Right renal pelvis (tissue), 4 donors: ENCODE measurements at places on chromosomes 7 and 10.

DNA sequence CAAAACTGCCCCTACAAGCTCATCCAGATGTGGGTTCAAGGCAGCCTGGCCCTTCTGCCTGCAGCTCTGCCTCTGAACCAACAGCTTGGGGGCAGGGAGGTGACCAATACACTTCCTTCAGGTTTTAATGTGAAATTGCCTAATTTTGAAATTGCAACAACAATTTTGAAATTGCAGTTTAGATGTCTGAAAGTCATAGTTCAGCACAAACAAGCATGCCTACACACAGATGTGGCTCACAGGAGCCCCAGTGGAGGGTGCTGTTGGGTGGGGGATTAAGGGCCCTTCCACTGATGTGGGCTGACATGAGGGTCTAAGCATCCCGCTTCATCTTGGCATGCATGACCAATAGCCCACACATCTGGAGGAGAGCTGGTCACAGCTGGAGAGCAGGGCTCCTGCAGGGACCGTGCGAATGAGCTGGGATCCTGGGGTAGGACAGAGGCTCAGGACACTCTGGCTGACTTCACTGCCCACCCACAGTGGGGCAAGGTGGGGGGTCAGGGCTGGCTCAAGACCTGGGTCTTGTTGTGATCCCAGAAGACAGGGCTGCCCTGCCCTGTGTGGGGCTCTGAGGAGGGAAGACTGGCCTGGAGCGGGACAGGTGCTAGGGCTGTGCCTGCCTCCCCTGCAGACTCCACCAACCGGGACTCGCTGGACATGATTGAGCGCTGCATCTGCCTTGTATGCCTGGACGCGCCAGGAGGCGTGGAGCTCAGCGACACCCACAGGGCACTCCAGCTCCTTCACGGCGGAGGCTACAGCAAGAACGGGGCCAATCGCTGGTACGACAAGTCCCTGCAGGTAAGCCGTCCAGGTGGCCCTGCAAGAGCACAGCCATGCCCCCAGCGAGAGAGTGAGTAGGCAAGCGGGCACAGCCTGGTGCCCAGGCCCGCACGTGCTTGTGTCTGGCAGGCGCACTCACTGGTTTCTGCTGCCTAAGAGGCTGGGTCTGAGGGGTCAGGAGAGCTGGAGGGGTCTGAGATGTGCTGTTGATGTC, 32.3 kb downstream of the CHAT start:
- DNase-seq, result no peak

DNA sequence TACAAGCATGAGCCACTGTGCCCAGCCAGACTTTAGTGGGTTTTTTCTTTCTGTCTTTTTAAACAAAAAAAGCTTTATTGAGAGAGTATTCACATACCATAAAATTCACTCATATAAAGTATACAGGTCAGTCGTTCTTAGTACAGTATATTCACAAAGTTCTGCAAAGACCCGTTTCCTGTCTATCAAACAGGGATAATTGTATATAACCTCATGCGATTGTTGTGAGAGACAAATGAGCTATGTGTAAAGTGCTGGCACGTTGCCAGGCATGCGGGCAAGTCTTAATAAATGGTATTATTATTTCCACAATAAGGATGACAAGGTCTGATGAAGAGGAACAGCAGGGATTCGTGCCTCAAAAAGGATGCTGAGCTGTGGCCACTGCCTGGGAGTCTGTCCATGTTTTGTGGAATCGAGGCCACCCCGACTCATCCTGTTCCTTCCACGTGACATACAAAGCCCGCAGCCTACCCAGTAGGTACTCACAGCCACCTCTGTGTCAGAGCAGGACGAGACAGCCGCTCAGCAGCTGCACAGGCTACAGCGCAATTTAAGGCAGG, 51.6 kb downstream of the SMKR1 start:
- no peak for DNase-seq

- no peak for DNase-seq
Measured at GRCh38 chr10:43212043-43212721, 54.7 kb downstream of the RASGEF1A start.

GRCh38 chr10:95478185-95478584, 83.0 kb downstream of the SORBS1 start:
- DNase-seq, result no peak

DNA sequence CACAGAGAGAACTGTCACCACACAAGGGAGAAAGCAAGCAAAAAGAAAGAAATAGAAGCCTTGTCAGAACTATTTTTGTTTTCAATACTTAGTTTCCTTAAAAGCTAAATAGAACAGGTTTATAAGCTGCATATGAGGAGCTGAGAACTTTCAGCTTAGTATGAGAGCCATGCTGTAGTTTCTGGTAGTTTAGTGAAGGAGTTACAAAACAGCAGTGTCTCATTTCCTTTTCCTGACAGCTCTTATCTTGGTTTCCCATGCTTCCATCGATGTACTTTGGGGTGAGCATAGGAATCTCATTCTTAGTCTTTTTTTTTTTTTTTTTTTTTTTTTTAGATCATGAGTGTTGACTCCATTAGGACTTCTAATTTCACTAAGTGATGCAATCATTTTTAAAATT, 8.6 kb upstream of the CHRM2 start:
- no peak for DNase-seq

DNA sequence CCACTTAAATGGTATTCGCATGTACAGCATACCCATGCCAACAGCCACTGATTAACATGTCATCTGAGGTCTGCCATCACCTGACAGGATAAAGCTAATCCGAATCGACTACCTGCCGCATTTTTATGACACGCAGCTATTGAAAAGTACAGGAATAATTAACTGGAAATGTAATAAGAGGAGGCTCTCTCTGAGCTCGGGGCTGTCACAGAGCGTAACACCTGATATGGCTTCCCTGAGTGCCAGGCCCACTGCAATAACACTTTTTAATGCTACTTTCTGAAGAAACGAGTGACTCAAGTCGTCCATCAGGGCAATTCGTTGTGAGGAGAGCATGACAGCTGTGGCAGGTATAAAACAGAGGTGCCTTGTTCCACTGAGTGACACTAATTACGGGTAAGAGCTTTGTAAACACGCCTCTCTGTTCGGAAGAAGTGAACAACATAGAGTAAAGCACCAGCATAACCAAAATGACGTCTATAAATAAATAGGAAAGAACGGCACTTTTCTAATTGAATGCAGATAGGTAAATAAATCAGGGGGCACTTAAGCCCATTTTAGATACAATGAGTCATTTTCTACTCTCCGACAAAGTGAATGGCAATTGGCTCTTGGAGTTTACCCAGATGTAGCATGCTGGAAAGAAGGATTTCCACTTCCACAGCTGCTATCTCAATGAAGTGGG, 56.5 kb upstream of the CREB5 start:
- no peak for DNase-seq

DNA sequence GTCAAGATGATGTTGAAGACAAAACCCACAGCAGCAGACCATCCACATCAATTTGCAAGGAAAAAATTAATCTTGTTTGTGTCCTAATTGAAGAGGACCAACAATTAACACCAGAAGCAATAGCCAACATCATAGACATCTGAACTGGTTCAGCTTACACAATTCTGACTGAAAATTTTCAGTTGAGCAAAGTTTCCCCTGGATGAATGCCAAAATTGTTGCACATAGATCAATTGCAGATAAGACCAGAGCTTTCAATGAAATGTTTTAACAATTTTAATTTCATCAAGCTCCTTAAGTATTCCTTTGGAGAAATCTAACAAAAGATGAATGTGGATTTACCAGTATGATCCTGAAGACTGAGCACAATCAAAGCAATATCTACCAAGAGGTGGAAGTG, 168.6 kb downstream of the CTNNA3 start:
- DNase-seq, result no peak

- DNase-seq, result no peak
Measured at GRCh38 chr7:118183428-118183785, 557 bp upstream of the LSM8 start.

- DNase-seq, result peak; percentile 73
Measured at GRCh38 chr10:102835007-102835482, 2.2 kb downstream of the CYP17A1 start.

GRCh38 chr7:29495653-29496052, 68.0 kb upstream of the PRR15 start:
- DNase-seq, result no peak

DNA sequence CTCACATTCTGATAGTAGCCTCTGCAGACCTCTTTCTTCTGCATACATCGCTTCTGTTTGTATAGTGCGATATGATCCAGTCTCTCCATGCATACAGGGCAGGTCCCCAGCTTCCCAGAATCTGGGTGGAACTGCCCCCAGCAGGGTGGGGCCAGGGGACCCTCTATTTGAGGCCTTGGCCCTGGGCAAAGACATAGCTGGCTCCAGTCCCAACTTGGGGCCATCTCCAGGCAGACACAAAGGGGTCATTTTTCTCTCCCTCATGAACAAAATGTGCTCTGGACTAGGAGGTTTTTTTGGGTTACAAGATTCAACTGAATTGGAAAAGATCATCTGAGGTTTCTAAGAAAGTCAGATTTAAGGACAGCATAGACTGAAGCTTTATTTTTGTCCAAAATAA, 21.1 kb upstream of the HSPA12A start:
- no peak for DNase-seq

DNA sequence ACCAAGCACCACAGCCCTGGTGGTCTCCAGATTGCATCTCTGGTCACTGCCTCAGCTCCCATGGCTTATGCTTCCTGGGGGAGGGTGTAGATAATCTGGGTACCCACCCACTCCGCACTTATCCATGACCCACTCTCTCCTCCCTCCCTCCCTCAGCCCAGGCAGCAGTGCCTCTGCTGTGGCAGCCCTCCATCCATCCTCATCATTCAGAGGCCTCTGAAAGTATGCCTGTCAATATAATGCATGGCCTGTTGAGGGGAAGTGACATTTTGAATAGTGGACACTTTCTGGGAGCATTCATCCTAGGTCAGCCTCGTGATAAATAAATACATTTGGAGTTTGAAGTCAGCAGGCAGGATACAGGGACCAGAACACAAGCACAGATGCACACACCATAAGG, 23.2 kb downstream of the ZNF503 start:
- DNase-seq, result no peak

DNA sequence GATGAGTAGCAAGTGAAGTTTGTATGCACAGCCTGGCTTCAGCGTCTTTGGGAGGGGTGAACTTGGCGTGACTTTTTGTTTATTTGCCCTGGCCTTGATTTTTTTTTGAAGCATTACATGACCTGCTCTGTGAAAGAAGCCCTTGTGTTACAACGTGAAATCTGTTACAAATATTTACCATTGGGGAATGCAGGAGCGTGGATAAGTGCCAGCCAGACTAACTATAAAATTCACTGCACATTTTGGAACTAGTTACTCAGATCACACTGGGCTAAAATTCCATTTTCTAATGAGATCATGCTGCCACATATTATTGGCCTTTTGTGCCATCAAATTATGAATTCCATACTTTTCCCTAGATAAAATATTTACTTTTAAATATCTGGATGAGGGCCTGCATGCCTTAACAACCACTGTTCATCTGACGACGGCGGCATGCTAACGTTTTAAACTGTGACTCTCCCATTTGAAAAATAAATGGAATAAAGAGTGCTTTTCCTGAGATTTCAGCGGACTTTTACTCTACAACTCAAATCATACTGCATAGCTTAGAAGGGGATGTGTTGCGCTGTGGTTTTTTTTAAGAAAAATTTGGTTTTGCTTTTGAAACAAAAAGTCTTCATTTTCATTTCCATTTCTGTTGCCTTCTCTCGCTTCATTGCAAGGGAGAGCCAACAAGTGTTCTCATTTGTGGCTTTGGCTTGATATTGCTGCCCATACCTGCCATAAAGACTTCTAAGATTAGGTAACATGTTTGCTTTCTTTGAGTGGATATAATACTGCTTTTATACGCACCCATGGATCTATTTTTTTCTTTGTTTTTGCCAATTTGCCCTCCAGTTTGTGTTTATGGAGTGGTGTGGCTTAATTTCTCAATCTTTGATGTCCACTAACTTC, 352.2 kb downstream of the TFEC start:
- DNase-seq, result no peak

- no peak for DNase-seq
Measured at GRCh38 chr10:74202356-74202755, 51.3 kb downstream of the ADK start.

DNA sequence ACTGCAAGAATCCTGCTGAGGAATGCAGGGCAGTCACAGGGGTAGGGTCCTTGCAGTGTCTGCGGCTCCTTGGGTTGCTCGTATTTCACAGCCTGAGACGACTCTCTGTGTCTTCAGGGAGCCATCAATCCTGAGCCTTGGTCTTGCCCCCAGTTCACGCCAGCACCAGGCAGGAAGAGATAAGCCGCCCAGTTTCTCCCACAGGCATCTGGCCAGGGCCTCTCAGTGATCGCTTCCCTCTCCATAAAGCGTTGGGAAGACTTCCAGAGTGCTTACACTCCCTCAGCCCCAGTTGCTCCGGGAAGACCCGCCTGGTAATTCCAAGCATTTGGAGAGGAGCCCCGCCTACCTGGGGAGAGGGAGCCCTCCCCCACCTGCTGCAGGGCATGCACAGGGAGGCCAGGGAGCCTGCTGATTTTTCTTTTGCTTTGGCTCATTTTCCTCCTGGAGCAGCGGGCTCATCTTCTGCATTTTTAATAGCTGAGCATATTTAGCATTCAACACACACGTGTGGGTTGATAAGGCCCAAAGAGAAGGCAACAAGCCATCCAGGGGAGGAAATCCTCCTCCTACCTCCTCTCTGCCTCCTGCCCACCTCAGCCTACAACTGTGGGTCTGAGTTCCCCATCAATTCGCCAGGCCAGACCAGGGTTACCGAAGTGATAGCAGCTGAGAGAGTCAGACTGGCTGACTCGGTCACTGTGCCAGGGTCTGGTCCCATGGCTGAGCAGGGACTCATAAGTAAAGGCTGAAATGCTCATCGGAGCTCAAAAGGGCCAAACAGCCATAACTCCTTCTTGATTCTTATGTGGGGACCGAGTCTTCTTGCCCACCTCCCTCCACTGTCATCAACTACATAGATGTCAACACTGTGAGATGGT, 74.4 kb upstream of the EFCAB10 start:
- no peak for DNase-seq

- DNase-seq, result no peak
Measured at GRCh38 chr10:47094636-47095035, 183.4 kb downstream of the PTPN20 start.

GRCh38 chr10:106493751-106494150, 670.8 kb downstream of the SORCS1 start:
- DNase-seq, result no peak

- no peak for DNase-seq
Measured at GRCh38 chr7:53596230-53596629, 560.8 kb downstream of the POM121L12 start.

DNA sequence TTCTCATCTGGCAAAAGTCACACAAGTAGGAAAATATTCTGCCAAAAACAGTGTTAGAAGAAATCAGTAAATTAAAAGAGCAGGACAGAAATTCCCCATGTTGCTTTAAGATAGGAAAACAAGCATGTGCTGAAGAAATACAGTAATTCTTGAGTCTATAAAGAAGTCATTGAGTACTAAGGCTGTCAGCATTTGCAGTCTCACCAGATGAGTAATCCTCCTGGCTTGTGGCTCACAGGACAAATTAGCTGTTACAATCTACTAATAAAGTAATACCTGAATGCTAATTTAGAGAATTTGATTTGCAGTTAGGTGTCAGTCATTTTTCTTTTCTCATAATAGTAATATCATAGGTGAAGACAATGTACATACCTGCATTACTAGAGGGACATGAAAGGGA, 1158.9 kb upstream of the CELF2 start:
- DNase-seq, result no peak
